ENCODE measurements at places on chromosomes 4 and X.
A peak's percentile ranks its signal among the peaks of the same experiment; 100 is the strongest.

DNA sequence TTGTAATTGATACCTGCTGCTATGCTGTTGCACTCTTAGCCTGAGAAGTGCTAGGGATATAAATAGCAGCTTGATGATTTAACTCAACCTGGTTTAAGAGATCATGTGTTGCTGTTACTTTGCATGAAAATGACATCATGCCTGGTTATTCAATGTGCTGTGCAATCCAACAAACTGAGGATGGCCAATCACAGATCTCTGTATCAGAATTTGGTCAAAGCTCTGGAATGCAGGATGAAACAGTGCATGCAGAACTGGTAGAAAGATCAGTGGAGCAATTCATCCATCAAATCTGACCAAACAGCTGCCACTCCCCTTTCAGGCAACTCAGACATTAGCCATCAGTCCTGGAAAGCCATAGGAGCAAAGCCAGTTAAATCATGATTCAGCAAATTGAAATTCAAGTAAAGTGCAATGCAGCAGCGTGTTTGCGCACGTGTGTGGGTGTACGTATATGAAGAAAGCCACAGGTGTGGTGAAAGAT lies 160.3 kb upstream of the RASGEF1B start:
- no peak for DNase-seq

GRCh38 chr4:149203256-149204001 lies 612.2 kb downstream of the IQCM start:
- no peak for DNase-seq

- no peak for DNase-seq
These were observed 133.4 kb downstream of the TBC1D19 start for GRCh38 chr4:26717332-26717731.

DNA sequence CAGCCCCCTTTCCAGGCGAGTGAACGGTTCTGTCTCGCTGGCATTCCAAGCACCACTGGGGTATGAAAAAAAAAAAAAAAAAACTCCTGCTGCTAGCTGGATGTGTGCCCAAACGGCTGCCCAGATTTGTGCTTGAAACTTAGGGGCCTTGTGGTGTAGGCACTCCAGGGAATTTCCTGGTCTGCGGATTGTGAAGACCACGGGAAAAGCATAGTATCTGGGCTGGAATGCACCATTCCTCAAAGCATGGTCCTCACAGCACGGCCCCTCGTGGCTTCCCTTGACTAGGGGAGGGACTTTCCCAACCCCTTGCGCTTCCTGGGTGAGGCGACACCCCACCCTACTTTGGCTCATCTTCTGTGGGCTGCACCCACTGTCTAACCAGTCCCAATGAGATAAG lies 516.8 kb upstream of the FAM241A start:
- DNase-seq, result no peak

DNA sequence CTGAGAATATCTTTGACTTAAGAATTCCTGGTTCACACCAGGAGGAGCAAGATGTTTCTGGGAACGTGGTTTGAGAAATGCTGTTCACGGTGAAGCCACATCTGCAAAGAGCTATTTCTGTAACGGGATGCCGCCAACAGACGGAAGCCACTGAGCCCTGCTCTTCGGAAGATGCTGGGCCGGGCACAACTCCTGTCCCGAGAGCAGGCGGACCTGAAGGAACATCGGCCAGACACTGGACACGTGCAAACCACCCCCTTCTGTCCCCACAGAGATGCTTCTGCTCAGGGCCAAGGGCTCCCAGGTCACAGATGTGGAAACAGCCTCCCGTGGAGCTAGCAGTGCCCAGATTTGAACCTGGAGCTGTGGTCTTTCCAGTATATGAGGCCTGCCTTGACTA lies 24.3 kb downstream of the HMX1 start:
- DNase-seq, result no peak

- DNase-seq, result peak; percentile 21
These were observed 213.1 kb upstream of the MID1 start for GRCh38 chrX:10833299-10834169.

- DNase-seq, result no peak
These were observed 102.1 kb upstream of the TENM3 start for GRCh38 chr4:182141061-182141460.

DNA sequence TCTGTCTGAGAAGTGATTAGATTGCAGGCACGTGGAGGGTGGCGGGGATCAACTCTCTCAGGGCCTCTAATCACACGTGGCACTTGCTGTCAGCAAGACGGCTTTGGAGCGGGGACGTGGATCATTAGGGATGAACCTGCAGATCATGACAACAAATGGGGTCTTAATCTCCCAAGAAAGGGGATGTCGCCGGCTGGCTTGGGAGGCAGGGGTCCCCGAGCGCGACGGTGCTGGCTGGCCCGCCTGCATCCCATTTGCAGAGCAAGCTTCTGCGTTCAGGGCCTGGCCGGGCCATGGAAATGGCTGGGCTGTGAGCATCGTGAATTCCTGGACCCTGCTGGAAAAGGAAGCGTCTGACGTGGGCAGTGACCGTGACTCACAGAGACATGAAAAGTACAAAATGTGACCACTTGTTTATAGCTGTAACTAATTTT lies 85.1 kb upstream of the SHOX start:
- no peak for DNase-seq

GRCh38 chr4:141540643-141541042 lies 95.7 kb upstream of the IL15 start:
- DNase-seq, result no peak

GRCh38 chr4:113292371-113293042 lies 243.1 kb downstream of the ANK2 start:
- DNase-seq, result no peak

DNA sequence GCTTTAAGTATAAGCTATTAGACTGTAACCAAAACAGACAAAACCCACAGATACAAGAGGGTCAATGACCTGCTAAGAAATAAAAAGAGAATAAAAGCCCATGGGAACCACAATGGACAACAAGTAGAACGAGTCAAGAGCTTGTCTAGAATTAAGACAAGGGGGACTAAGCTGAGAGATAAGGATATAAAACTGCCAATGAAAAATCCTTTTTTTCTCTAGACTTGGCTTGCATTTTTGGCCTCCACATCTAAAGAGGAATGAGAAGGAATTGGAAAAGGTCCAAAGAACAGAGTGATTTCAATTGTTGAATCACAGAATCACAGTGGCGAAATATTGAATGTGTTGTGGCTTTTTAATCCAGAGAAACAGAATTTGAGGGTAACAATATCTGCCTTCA lies 135.7 kb downstream of the QDPR start:
- DNase-seq, result no peak

DNA sequence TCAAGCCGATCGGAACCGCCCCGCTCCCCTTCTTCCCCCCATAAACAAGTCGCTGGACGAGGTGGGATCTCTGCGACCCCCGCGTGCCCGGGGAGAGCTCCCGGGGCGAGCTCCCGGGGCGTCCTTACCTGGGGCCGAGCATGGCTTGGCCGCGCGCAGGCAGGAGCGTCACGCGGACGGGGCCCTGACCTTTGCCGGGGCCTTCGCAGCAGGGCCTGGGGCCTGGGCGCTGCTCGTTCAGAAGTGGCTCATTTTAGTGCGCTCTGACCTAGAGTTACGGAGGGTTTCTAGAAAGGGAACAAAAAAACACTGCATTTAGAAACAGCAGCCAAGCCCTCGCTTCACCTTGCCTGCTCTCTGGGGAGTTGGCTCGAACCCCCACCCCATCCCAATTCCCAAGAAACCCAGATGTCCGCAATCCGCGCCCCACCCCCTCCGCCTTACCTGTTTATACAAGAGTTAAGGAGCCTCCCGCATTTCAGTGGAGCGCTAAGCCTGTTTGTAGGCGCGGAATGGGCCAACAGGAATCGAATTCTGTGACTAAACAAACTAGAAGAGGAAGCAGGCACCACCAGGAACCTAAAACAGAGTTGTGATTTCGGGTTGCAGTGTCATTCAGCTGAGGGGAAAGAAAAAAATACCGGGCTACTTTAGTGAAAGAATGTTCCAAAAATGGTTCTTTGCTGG lies 814 bp upstream of the RBM47 start:
- no peak for DNase-seq

- DNase-seq, result peak; percentile 26
These were observed 113.8 kb upstream of the ENPP6 start for GRCh38 chr4:184331268-184331995.

GRCh38 chr4:110614173-110614963 lies 8.5 kb downstream of the PITX2 start:
- DNase-seq, result no peak
